ENCODE measurements at places on chromosomes 7 and 10.

GRCh38 chr10:16835228-16835627 lies 18.0 kb upstream of the RSU1 start:
- DNase-seq: no peak

DNA sequence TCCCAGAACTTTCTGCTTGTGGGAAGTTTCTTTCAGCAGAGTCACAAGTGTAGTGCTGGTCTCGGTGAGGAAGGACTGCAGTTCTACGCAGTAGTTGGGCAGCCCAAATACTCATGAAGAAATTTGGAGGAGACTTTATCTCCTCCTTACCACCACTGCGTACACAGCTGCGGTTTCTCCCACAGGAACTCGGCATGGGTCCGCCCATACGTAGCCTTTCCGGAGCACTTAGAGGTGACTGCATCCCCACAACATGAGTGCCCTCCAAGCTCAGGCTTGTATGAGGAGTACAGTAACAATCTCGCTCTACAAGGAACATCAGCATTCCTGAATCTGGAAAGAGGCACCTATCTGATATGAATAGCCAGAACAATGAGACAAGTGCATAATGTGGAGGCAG lies 549.2 kb upstream of the SEMA3D start:
- no peak for DNase-seq

DNA sequence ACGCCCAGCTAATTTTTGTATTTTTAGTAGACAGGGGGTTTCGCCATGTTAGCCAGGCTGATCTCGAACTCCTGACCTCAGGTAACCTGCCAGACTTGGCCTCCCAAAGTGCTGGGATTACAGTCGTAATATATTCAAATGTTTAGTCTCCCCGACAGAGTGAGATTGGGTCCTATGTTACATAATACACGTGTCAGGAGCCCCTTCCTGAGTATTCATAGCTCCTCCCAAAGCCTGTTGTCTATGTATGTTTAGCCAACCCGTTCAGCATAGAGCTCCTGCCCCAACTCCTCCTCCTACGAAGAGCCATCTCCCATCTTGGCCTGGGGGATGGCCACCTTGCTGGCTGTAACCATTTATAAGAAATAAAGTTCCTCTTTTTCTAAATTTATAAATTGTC lies 2.7 kb upstream of the PPP2R2D start:
- no peak for DNase-seq

DNA sequence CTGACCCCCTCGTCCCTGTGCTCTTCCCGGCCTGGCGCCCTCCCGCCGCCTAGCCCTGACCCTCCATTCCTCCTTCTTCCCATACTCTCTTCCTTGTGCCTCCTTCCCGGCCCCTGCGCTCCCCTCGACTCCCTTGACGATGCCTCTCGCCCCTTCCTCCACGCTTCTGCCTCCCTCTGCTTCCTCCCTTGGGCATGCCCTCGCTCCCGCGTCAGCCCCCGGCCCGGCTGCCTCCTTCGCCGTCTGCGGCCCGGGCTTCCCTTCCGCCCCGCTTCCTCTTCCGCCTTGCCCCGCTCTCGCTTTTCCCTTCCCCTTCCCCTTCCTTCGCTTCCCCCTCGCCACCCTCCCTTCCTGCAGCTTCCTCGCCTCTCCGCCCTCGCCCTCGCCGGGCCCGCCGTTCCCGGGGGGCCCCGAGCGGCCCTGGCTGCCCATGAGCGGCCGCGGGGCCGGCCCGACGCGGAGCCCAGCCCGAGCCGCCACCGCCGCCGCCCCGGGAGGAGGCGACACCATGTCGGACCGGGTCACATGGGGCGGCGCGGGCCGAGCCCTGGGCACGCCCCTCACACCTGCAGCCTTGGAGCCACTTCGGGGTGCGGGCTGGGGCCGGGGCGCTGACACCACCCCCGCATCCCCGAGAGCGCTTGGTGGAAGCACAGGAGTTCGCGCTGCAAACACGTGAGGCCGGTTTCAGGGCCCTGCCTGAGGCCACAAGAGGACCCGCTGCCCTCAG lies at the start of gene FBXW4:
Gene FBXW4, minus strand, starts transcription at position 497 of the 730 bp plus-strand sequence. Its CDS starts 65 bp downstream, at position 432.
- peak; percentile 62 for DNase-seq

GRCh38 chr10:11242443-11243387 lies 225.0 kb downstream of the CELF2 start:
- DNase-seq: no peak

DNA sequence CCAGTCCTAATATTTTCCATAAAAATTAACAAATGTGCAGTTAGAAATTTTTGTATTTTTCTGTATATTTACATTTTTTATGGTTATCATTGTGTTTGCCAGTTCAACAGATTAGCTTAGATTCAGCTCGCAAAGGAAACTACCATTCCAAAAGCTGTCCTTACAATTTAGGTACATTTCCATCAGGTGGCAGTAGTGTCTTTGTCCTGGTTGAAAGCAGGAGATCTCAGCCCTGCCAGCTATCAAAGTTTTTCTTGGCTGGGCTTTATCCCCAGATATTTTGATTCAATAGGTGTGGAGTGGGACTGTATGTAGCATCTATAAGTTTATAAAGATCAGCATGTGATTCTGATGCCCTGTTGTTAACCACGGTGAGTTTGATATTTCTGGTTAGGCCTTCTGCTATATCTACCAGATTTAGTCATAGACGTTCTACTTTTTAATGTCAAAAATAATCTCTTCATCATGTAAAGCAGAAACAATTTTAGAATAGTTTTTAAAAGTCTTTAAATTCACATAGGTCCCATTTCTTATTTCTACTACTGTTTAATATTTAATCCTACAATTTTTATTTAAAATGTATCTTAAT lies 15.5 kb upstream of the ICA1 start:
- DNase-seq: no peak

DNA sequence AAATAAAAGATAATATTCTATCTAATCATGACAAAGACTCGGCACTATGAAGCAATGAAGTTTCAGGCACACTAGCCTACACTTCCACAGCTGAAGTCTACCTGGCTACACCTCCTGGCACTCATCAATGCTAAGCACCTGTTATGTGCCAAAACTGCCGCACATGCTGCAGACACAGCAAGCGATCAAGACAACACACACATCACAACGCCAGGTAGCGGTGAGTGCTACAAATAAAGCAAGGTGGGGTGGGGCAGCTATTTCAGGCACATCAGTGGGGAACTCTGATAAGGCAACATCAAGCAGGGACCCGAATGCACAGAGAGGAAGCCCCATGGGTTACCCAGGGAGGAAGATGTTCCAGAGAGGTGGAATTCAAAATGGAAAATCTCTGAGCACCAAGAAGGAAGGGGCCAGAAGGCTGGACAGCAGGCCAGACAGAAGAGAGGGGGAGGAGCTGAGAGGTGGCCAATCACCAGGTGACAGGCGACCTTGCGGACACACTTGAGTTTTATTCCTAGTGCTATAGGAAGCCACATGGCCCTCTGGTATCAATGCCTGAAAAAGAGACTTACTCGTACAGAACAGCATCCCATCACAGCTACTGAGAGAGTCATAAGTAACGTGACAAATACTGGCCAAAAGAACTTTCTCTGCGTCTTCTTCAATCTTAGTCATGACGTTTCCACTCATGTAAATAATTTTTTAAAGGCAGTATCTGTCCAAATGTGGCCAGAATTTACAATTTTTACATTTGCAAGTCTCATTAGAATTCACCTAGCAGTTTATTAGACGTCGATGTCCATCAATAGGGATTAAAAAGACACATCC lies 8.0 kb downstream of the PSAP start:
- DNase-seq: no peak

GRCh38 chr10:6056411-6057135 lies 5.6 kb downstream of the IL2RA start:
- no peak for DNase-seq

DNA sequence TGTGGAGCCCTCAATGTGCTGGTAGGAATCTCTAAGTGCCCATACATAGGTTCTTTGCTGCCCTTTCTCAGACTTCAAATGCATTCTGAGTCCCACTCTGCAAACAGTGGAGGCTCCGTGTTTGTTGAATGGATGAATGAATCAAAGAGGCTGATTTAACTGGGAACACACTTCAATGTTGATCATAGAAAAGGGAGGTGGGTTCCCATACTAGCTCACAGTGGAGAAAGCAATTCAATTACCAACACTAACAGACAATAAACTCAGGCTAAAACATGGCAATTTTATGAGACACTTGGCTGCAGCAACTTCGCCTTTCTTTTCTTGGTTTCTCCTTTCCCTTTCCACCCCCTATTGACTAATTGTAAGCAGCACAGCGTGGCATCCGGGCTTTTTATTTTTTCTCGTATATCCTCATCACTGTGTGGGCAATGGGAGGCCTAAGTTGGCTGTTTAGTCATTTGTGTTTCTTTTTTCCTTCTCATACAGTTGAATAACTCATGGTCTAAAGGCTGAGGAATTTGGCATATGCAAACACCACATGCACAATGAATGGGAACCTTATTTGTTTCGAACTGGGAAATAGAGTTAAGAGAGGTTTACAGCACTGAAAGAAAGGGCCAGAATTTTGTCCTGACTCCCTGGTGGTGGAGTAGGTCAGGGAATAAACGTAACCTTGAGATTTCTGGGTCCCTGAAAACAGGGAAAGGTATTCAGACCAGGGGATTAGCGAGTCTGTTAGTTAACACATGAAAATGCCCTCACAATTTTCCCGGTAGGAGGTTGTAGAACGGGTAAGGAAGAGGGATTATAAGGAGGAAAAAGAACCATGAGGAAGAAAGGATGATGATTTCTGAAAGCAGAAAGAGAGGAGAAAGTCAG lies 858.5 kb downstream of the KCNMA1 start:
- no peak for DNase-seq

DNA sequence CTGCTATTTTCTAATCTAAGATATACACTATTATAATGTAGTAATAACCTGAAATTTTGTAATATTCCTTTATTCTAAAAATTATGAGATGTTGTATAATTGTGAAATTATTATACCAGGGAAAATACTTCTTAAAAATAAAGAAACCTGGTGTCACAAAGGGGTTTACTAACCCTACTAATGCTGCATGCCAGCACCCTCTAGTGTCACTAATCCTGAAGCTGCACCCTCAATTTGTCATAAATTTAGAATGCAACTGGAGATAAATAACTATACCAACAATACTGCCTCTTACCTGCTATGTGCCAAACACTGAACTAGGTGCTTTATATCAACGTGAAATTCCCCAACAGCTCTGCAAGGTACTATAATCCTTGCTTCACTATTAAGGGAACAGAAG lies 30.8 kb downstream of the TM9SF3 start:
- no peak for DNase-seq

- no peak for DNase-seq
These were observed 4.5 kb downstream of the GHRHR start for GRCh38 chr7:30968294-30968693.

DNA sequence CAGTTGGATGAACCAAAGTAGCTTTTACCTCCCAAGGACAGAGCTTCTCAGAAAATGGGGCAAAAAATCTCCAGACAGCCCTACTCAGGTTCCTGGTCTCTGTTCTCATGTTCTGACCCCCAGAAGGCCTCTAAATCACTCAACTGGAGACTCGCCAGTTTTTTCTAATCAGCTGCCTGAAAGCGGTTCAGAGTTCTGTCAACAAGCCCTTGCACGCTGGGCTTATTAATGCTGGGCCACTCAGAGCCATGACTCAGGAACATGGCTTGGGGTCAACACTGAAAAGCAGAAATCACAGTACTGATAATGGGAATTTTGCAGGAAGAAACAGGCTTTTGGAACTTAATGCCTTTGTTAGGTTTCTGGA lies 15.3 kb downstream of the ECHDC3 start:
- no peak for DNase-seq

DNA sequence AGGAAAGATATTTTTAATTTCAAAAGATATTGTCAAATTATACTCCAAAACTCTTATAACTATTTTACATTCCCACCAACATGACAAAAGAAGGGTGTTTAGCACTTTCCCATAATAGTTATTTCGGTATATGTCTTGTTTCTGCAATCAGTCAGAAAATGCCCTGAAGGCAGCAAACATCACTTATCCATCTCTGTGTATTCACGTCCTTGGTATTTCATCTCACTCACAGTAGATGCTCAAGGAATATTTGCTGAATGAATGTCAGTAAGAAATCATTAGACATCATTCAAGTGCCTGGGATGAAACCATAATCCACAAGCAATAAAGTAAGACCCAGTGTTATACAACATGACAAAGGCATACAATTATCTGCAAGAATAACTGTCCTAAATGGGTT lies 112.7 kb downstream of the GFRA1 start:
- no peak for DNase-seq

GRCh38 chr10:2122431-2123124 lies 385.3 kb upstream of the ADARB2 start:
- DNase-seq: no peak

DNA sequence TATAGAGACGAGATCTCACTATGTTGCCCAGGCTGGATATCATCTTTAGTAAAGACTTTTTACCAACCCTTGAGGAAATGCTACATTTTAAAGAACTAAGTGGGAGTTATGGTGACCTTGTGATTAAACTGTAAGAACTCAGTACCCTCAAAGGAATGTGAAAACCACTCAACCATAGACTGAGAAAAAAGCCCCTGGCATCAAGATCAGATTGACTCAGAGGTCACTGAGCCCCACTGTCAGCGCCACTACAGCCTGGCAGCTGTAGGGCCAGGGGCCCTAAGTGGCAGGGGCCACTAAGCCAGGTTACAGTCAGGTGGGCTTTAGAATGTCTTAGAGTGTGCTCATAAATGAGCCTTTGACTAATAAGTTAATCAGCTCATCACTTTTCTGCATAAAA lies 55.9 kb downstream of the APBB1IP start:
- DNase-seq: no peak

GRCh38 chr10:127649642-127650041 lies 87.3 kb upstream of the FOXI2 start:
- no peak for DNase-seq

DNA sequence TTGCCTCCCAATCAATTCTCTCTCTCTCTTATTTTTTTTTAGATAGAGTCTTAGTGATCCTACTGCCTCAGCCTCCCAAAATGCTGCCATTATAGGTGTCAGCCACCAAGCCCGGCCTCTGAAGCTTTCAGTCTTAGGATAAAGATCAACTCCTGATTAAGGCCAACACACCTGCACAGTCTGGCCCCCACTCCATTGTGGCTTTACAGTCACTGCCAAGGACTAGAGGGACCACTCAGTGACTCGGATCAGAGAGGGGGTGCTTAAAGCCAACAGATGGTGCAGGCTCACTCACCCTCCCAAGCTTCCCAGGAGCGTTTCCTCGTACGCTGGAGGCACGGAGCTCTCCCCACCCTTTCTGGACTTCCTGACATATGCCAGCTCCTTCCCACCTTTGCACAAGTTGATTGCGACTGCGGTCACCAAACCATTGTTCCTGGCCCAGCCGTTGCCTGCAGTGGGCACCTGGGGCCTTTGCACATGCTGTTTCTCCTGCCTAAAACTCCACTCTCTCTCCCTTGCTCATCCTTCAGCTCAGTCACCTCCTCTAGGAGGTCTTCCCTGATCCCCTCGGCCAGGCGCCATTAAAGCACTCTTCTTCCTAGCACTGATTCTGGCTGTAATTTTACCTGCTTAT lies 1.7 kb upstream of the CDH23 start:
- no peak for DNase-seq

- no peak for DNase-seq
These were observed 82.2 kb downstream of the GATA3 start for GRCh38 chr10:8136736-8137135.
